ENCODE measurements at places on chromosomes 5 and 9. TPM values are rescaled to one million over a fixed set of nuclear protein-coding genes. Genes with fewer than 3 reads are reported as not detected.

The MCCC2 gene
- total RNA-seq = 48.4 TPM

The C8G gene
- total RNA-seq = 1.6 TPM

GRCh38 chr5:173020643-173021042 lies 35.5 kb upstream of the CREBRF start:
- no peaks in the 10 kb centered on the region for H3K4me1 ChIP-seq
- no peak overlapping the region for H3K4me3 ChIP-seq
- H3K27ac ChIP-seq = no peak overlapping the region
- H3K27me3 ChIP-seq = no peaks in the 10 kb centered on the region
- no peak for DNase-seq

- no peak overlapping the region for H3K27ac ChIP-seq
- DNase-seq = no peak
- H3K27me3 ChIP-seq = no peaks in the 10 kb centered on the region
- H3K36me3 ChIP-seq = no peaks in the 10 kb centered on the region
- H3K4me3 ChIP-seq = no peak overlapping the region
- no peaks in the 10 kb centered on the region for H3K4me1 ChIP-seq
Measured at GRCh38 chr5:76638479-76638878, 15.3 kb upstream of the F2RL2 start.

The RNF183 gene
- total RNA-seq = 0.50 TPM

GRCh38 chr5:132010989-132011621 lies 353 bp downstream of the ACSL6 start:
- no peak overlapping the region for H3K27ac ChIP-seq
- H3K4me3 ChIP-seq = peak overlapping the region; percentile 62
- peaks cover 48% of the 10 kb centered on the region for H3K27me3 ChIP-seq
- H3K4me1 ChIP-seq = peaks cover 4% of the 10 kb centered on the region

The IL11RA gene
- total RNA-seq = 13.1 TPM

The LRRC70 gene
- 0.50 TPM for total RNA-seq

DNA sequence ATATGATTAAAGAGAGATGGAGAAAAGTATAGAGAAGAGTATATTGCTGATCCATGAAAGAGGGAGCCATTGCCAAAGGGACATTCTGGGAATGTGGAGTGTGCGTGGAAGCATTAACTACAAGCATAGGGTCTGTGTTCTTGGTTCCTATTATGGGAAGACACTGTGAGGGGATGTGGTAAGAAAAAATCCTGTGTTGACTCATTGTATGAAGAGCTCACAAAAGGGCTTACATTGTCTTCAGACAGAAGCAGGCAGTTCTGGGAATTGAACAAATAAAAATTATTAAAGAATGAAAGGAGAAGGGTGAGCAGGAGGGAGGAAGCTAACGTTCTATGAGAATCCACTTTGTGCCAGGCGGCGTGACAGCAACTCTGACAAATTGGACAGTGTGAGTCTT lies 250.4 kb upstream of the CHD1 start:
- no peaks in the 10 kb centered on the region for H3K27me3 ChIP-seq
- H3K36me3 ChIP-seq = no peaks in the 10 kb centered on the region
- H3K27ac ChIP-seq = no peak overlapping the region
- H3K4me1 ChIP-seq = no peaks in the 10 kb centered on the region
- no peak for DNase-seq
- H3K4me3 ChIP-seq = no peak overlapping the region

The ZNF618 gene
- total RNA-seq = 31.5 TPM
